NCI-H345 (cell line): ENCODE measurements at places on chromosomes 12 and 14.

DNA sequence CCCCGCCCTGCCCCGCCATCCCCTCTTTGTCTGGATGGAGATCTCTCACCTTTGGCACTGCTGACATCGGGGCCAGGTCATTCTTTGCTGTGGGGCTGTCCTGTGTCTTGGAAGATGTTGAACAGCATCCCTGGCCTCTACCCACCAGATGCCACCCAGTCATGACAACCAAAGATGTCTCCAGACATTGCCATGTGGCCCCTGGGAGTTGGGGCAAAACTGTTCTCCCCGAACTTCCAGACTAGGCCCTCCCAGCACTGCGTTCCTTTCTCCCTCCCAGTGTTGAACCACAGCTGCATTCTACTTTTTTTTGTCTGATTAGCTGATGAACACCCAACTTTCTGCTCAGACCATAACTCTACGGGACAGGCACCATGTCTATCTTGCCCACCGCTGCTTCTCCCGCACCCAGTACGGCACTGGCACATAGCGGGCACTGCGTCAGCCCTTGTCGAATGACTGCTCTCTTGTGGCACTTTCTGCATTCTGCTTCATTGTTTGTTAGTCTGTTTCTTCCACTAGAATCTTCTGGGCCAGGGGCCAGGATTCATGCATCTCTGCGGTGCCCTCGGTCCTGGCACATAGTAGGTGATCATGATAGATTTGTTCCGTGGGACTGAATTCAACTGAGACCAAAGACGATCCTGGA is 13.1 kb upstream of the MYL2 start:
- DNase-seq: no peak

DNA sequence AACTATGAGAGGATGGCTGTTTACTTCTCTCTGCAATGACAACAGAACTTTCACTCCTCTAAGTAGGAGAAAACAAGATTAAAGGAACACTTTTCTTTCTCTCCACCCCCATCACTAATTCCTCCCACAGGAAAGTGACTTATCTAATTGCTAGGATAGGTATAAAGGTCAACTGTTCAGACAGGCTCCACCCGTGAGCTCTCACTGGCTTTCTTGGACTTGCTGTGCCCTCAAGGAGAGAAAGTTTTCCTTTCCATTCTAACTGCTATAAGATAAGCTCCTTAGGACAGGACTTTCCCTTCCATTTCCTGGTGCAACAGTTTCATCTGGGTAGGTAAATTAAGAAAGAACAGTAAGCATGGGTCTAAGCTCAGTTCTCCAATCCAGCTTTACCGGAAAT is 4.8 kb downstream of the SLC41A2 start:
- no peak for DNase-seq

DNA sequence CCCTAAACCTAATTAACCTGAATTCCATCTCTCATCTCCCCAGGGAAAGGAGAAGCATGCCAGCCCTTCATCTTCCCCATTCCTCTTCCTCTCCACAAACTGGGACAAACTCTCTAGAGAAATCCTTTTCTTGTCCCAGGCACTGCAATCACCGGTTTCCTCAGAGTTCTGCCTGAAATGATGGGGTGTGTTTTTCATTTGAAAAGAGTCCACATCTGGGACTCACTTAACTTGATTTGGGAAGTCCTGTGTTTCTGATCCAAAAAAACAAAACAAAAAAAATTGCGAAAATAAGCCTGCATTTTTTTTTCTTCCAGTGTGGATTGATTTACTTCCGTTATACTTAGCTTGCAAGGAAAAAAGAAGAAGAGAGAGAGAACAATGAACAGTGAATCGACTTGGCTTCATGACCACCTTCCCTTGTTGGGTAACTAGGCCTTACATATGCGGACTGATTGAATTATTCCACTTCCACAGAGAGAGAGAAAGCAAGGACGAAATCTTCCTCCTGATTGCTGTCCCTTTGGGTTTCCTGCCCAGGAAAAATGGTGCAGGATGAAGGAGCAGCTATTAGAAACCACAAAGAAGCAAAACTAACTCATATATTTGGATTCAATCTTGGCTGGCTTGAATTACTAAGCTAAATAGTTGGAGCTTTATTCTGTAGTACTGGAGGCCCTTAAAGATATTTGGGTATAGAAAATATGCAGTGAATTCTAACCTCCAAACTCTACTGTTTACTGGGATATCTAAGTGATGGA is 506.2 kb upstream of the TBX3 start:
- no peak for DNase-seq

DNA sequence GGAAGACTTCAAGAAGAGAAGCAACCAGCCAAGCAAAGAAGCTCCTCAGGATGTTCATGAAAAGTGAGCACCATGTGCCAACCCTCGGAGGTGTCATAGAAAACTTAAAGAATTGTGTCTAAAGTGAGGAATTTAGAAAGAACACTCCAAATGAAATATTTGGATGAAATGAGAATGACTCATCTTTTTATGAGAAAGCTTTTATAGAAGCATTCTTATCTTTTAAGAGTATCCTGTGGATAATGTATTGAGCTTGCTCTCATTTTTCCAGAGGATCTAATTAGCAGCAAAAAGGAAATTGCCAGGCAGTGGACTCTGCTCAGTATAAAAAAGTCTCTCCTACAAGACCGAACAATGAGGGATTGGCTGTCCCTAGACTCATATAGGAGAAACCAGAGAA is 454.9 kb downstream of the LRIG3 start:
- DNase-seq: no peak
